Inflammatory macrophage treated with lipopolysaccharide for 4 hours (primary cell): ENCODE measurements at places on chromosomes 4 and X.
A peak's percentile ranks its signal among the peaks of the same experiment; 100 is the strongest.

DNA sequence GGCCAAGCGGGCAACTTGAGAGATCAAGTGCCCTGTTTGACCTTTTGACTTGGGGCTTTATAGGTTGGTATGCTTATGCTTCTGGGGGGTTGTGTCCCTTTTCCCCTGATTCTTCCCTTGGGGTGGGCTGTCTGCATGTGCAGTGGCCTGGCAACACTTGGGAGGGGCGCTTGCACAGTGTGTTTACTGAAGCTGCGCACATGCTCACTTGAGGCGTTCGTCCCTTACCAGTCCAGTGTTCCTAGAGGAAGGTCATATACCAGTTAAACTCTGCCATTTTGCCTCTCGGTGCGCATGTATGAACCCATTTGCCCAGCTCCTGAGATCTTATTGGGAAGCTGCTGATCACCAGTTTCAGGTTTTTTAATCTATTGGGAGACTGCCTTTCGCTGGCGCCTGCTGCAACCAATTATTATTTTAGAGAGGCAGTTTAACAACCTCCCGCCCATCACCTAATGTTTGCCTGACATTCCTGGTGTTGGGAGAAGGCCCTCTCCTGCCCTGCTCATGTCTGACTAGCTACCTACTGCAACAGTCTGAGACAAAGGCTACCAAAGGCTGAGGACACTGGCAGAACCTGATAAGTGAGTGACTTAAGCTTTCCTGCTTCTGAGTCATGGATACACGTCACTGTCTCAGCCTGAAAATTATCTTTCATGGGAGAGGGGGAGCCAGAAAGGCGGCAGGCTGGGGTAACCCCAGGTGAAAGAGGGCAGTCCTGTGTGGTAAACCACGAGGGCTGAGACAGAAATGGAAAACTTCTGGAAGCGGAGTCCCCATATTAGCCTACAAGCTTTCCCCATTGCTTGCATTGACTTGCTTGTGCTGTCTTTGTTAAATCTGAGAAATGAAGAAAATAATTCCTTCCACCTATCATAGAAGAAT is 97.6 kb downstream of the CPE start:
- no peak for DNase-seq

DNA sequence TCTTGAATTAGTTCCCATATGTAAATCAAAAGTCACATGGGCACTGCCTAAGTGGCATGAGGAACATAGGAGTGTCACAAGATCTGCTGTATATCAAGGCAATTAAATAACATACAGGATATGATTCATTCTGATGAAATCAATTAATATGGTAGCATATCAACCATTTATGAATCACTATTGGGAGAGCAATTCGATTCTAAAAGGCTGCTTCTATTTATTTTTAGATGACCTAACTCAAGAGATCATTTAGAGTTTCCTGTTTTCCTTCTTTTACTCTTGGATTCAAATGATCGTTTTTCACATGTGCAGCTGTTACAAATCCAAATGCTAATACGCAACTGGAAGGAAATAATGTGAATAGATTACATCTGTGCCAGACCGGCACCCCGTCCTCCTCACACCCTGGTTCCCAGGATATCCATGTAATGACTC is 81.9 kb downstream of the HCCS start:
- peak; percentile 44 for DNase-seq

DNA sequence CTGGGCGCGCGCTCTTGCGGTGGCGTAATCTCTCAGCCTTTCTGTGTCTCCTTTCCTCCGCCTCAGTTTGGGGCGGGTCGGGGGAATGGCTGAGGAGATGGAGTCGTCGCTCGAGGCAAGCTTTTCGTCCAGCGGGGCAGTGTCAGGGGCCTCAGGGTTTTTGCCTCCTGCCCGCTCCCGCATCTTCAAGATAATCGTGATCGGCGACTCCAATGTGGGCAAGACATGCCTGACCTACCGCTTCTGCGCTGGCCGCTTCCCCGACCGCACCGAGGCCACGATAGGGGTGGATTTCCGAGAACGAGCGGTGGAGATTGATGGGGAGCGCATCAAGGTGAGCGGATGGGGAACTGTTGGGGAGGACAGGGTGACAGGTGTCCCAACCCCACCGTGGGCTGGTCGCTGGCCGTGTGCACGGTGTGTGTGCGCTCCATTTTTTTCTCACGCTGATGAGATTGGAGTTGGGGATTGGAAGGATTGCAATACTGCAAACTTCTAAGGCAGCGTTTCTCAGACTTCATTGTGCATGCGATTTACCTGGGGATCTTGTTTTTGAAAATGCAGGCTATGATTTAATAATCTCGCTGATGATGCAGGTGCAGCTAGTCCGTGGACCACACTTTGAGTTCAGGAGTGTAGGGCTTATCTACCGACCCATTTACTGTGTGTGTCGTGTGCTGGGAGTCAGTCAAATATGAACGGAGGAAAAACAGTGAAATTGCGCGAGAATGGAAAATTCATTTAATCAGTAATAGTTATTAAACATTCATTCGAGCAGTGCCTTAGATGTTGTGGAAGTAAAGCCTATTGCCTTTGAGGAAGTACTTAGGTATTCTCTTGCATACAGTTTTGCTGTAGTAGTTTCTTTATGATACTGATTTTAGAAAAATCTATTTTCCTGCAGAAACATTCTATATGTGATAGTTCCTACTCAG is at the start of gene RAB33B:
TSS of gene RAB33B (plus strand) at position 11 of the 935 bp plus-strand sequence. CDS start at position 86, 75 bp downstream.
- DNase-seq = peak; percentile 24

DNA sequence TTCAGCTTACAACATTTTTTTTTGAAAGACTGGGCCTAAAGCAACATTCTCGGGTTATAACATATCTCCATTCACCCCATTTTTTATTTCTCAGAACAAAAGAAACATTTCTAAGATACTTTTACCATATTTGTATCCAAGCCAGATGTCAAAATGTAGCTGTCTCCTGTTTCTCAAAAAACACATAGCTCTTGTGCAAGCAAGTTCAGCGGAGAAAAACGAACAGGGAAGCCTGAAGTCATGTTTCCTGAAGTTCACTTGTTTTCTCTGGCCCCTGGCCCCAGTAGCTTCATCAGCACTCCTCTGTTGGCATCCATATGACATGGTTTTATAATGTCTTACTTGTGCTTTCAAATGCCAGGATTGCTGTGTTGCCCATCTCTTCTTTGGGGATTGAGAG is 218.2 kb downstream of the BANK1 start:
- DNase-seq = no peak

GRCh38 chrX:106284431-106285025 is 116.4 kb downstream of the PWWP3B start:
- no peak for DNase-seq

GRCh38 chrX:13791145-13791544 is 25.7 kb downstream of the GPM6B start:
- DNase-seq = no peak

- peak; percentile 83 for DNase-seq
Measured at GRCh38 chr4:152460488-152460887, 75.4 kb downstream of the FBXW7 start.

GRCh38 chr4:111540671-111541070 is 604.6 kb upstream of the FAM241A start:
- no peak for DNase-seq

DNA sequence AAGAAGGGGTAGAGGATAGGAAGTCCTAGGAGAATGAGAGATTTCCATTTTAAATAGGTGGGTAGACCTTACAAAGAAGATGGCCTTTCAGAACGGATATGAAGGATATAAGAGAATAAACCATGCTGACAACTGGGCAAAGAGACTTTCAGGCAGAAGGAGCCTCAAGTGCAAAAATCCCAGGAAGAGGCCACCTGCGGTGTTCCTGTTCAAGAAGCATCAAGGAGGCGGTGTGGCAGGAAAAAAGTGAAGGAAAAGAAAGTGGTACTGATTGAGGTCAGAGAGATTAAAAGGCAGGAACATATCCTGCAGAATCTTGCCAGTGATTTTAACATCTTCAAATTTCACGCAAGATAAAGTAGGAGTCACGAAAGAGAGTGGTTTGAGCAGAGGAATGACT is 172.0 kb downstream of the FSTL5 start:
- DNase-seq = no peak

DNA sequence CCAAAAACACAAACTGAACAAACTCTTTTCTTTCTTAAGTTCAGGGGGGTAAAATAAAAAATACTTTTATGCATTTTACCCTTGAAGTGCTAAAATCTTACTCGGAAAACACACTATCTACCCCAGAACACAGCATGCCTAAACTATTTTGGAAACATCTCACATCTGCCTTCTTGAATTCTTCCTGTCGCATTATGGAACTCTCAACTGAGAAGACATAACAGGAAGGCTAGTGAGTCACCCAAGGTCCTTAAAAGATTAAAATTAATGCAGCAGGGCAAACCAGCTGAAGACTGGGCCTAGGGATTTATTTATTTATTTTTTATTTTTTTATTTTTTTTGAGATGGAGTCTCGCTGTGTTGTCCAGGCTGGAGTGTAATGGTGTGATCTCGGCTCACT is 208.2 kb downstream of the APBB2 start:
- no peak for DNase-seq

GRCh38 chr4:5973486-5974220 is 44.6 kb downstream of the C4orf50 start:
- no peak for DNase-seq

GRCh38 chrX:111322231-111322855 is 52.1 kb upstream of the CAPN6 start:
- no peak for DNase-seq

GRCh38 chrX:136163689-136164088 is 16.4 kb downstream of the FHL1 start:
- no peak for DNase-seq

DNA sequence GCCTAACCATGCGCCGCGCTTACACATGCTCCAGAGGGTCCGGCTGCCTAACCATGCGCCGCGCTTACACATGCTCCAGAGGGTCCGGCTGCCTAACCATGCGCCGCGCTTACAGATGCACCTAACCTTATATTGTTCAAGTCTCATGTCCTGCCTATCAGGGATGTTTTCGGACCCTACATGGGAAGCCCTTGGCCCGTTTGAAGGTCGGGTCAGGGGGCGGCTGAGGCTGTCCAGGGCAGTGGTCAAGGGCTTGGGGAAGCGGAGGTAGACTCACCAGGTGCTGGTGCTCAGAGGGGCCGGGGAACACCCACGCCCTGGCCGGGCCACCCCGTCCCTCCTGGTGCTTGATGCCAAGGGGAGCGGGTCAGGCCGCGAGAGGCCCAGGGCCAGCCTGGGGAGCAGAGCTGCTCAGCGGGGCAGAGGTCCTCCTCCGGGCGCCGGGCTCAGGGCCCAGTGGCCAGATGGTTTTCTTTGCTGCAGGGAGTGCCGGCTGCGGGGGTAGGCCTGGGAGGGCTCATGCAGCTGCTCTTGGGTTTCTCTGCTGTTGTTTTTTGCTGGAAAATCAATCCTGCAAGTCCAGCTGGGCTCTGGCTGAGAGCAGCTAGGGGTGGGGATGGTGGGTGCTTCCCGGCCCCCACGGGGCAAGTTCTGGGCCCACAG is 35.4 kb upstream of the SPON2 start:
- no peak for DNase-seq

GRCh38 chr4:8215001-8215427 is 15.9 kb downstream of the SH3TC1 start:
- no peak for DNase-seq

- DNase-seq = no peak
Measured at GRCh38 chr4:147064856-147065255, 119.2 kb upstream of the TTC29 start.
